ENCODE measurements at places on chromosomes 13 and 19. TPM values are rescaled to one million over a fixed set of nuclear protein-coding genes. Genes with fewer than 3 reads are reported as not detected.

Gene NCAN
- total RNA-seq: not detected

Gene CEACAM8
- not detected for total RNA-seq

Gene PRR36
- total RNA-seq: not detected

Gene ZNF256
- 1.7 TPM for total RNA-seq

Gene SLC15A1
- not detected for total RNA-seq

Gene ZNF829
- total RNA-seq: 1.4 TPM

Gene URAD
- total RNA-seq: not detected

Gene FBXO27
- total RNA-seq: 0.34 TPM

Gene MBD3
- total RNA-seq: 150 TPM

Gene GADD45B
- total RNA-seq: 87.7 TPM

Gene NPAS1
- not detected for total RNA-seq

Gene CCDC70
- total RNA-seq: 0.54 TPM

Gene ZNF439
- 0.87 TPM for total RNA-seq

Gene B3GNT8
- total RNA-seq: 1.5 TPM

Gene FFAR3
- not detected for total RNA-seq

Gene MUC16
- total RNA-seq: not detected

Gene ZNF77
- 1.2 TPM for total RNA-seq

Gene FREM2
- not detected for total RNA-seq

Gene ATXN8OS
- not detected for total RNA-seq

Gene AKT2
- 21.6 TPM for total RNA-seq

Gene F10
- total RNA-seq: not detected

Gene EXOC3L2
- 2.6 TPM for total RNA-seq

Gene VSTM2B
- not detected for total RNA-seq

Gene ELAVL1
- total RNA-seq: 47.4 TPM

Gene CYP2A7
- total RNA-seq: not detected

Gene OR4F17
- not detected for total RNA-seq

Gene PPAN
- total RNA-seq: 51.4 TPM

Gene LAIR1
- not detected for total RNA-seq

Gene METTL21C
- total RNA-seq: not detected

Gene SERPINE3
- not detected for total RNA-seq
